Dermis blood vessel endothelial cell (primary cell): ENCODE measurements at places on chromosomes 1 and 21. TPM values are rescaled to one million over a fixed set of nuclear protein-coding genes. Genes with fewer than 3 reads are reported as not detected.
A peak's percentile ranks its signal among the peaks of the same experiment; 100 is the strongest.

DNA sequence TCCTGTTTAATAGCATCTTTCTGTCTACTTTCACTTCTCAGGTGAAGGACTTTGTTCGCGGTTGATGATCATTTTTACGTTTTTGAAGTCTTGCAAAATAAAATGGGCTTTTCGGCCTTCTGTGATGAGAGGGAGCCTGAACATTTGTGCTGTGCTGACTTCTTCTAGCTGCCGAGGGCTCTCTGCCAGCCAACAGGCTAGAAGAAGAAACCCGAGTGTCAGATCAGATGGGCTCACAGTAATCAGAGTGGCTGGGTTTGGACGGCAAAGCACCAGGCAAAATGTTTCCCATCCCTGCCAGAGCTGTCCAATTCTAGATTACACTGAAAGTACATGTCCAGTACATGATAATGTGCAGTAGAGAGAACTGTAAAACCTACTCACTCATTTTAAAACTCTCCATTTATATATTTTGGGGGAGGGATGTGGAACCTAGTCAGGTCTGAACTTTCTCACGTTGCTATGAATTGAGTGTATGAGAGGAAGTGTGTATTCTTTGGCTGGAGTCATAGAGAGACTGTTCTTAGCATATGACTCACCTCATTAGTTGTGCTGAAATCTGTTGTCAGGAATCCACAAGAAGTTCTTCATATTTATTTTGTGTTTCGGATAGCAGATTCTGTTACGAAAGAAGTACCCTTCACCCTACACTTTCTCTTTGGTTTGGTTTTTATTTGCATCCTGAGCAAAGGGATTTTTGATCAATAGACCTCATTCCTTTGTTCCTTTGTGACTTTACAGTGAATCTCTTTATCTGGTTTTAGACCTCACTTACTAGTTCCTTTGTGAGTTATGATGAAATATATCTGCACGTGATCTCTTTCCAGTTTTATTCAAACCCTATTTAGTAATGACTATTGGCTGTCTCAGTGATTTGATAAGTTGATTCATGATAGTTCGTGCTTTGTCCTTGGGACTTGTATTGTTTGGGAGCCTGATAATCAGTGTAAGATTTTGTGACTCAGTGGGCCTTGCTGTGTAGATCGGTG is 4.8 kb downstream of the ATP1A1 start:
- DNase-seq = peak; percentile 95

DNA sequence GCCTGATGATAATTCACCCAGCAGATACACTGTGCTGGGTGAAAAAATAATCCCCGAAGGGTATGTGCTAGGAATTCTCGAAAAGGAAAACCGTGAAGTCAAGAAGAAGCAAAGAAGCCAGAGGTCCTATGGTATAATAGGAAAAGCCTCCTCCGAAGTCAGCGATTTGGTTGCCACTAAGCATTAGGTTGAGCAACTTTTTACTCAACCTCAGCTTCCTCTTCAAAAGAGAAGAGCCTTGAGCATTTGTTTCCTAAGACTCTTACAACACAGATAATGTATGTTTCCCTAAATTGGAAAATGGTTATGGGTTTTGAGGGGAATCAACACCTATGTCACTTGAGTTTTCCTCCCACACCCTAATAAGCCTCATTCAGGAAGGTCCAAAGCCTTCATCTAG is 21.3 kb upstream of the MNDA start:
- no peak for DNase-seq

- DNase-seq = no peak
These were observed 62.6 kb upstream of the COL6A1 start for GRCh38 chr21:45918835-45919447.

- no peak for DNase-seq
These were observed 81.5 kb downstream of the BEND5 start for GRCh38 chr1:48695161-48695560.

DNA sequence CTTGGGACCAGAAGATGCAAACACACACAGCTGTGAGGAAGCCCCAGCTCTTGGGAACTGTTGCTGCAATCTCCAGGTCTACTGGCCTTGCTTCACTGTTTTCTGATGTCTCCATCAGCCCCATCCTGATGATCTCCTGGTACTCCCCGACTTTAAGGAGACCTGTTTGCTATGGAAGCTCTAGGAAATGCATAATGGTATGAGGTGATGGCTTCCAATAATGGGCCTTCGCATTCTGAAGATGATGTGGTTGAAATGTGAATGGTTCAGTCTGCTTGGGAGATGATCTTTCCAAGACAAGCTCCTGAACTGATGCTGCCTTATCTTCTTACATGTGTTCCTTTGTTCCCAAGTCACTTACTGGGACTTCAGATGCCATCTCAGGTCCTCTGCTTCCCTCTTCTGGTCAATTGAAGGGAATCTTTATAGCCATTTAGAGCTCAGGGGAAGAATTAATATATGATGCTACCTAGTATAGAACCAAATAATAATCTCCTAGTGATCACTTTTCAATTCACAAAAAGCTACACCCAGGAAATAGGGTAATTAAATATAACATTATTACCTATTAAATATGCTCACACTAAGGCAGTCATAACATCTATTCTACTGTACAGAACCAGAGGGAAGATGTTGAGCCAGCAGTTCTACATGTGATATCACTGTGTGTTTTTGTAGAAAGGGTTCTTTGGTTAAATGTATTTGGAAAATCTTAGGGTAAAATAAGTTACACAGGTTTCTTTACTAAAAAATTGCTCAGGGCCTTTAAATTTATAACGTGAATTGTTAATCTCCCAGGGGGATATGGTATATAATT is 73.9 kb upstream of the VTCN1 start:
- DNase-seq = peak; percentile 61

DNA sequence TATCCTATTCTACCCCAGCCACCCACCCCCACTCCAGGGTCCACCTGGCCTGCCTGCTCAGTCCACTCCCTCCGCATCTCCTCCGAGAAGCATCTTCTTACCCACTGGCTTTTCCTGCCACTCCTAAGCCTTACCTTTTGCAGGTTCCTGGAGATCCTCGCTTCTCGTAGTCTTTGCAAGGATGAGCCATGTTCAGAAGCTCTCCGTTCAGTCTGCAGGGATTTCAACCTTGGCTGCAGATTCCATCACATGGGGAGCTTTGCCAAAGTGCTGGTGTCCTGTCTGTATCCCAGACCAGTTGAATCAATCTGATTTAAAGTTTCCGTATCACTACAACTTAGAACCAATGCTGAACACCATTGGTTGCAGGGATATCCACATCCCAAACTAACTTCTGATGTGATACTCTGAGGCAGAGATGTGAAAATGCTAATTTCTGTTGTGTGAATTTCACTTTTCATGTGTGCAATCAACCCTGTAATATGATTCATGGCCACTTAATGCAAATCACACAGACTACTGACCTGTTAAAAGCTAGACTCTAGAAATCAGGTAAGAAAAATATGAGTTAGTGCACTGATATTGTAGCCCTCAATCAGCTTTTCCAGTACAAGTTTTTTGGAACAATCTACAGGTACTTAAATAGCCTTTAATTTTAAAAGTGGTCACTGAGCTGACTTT is 61.9 kb downstream of the CAPN2 start:
- DNase-seq = no peak

DNA sequence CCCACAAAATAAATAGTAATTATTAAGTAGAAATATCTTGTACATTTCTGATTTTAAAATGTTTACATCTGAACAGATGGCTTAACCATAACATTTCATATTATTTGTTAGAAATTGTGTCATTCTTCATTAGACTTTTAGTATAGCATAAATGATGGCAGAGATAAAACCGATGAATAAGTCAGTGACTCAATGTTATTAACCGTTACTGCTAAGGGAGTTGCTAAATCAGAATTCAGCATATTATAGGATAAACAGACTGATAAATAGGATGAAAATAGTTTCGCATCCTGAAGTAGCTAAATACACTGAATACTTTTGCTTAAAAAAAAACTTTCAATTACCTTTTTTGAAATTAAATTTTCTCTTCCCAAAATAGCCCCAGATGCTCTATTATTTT is 610.6 kb upstream of the ZP4 start:
- DNase-seq = no peak

DNA sequence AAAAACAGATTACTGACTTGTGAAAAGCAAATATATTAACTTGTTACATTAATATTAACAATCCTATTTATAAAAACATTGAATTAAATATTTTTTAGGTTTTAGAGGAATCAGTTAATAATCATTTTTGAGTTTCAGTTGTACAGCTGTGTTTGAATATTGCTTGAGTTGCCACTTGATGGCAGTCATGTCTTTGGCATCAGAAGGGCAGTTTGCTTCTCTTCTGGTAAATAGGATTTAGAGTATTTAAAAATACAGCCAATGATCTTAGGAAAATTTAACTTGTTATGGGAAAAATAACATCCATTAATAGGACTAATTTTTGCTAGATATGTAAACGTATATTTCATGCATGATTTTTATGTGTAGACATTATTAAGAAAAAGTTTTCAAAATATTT is 234.1 kb downstream of the NCAM2 start:
- peak; percentile 0 for DNase-seq

- DNase-seq = peak; percentile 40
These were observed 23.4 kb upstream of the TDRD10 start for GRCh38 chr1:154478639-154479038.

GRCh38 chr1:41446851-41447610 is 37.5 kb downstream of the EDN2 start:
- no peak for DNase-seq

- DNase-seq = no peak
These were observed 305 bp upstream of the RPS6KC1 start for GRCh38 chr1:213050745-213051126.

GRCh38 chr1:186557147-186557777 is 96.3 kb upstream of the PDC start:
- no peak for DNase-seq

DNA sequence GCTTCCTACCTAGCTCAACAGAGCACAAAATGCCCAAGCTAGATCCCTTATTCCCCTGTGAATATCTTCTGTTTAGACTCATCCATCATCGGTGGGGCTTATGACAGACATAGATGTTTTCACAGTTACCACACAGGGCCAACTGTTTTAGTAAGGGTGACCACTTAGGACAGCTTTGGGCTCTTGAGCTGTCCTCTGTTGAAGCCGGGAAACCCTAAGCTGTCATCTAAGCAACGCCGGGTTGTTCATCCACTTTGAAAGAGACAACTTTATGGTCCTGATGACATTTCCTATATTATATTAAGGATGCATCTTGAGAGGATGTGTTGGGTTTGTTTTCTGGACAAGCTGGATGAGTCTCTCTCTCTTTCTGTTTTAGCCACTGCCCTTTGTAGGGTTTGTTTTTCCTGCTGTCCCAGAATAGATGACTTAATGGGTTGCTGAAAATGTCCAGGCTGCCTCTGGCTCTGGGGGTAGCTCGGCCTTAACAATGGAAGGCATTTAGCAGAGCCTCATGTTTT is 110.5 kb upstream of the UBE2U start:
- no peak for DNase-seq

DNA sequence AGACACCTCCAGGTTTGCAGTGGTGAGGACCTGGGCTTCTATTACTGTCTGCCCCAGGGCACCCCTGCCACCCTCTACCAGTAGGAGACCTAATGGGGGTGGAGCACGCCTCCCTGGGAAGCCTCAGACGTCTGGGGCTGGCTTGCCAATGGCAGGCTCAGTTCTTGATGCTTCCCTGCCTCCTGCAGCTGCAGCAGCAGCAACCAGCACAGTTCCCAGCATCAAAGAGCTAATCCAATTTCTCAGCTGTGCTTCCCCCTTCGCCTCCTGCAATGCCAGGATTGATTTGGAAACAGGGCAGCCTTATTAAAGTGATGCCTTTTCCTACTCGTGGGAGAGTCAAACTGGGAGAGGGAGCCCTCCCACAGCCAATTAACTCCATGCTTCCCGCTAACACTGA is 8.2 kb downstream of the SYT2 start:
- DNase-seq = no peak

DNA sequence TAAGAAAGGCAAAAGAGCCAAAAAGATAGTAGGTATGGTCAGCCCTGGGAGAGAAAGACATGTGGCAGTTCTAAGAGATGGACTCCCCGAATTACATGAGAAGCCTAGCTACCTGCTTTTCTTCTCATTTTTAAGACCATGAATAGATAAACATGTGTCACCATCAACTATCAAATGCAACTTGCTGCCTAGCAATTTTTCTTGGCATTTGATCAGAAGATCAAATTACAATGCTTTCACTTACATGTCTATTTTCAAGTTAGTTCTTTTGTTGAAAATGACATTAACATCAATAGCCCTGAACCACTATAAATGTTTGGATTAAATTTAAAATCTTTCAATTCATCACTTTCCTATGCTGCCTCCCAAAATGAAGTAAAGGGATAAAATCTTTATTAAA is 212.3 kb downstream of the HHIPL2 start:
- no peak for DNase-seq

- no peak for DNase-seq
These were observed 6.6 kb downstream of the FMO1 start for GRCh38 chr1:171254859-171255258.

DNA sequence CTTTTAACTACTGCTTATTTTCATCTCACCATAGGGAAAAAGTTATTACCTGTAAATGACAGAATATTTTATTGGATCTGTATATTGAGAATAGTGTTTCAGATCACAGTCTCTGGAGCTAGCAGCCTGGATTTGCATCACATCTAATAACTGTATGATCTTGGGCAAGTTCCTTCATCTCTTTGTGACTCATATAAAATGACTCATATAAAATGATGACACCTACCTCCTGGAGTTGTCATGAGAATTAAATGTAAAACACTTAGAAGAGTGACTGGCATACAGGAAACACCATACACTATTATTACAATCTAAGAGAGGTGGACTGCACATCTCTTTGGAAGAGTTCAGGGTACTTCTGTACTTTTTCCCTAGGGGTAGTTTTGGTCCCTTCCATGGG is 421.3 kb downstream of the NEGR1 start:
- DNase-seq = no peak

- DNase-seq = peak; percentile 42
These were observed 12.0 kb downstream of the OR2M4 start for GRCh38 chr1:248243204-248243603.

DNA sequence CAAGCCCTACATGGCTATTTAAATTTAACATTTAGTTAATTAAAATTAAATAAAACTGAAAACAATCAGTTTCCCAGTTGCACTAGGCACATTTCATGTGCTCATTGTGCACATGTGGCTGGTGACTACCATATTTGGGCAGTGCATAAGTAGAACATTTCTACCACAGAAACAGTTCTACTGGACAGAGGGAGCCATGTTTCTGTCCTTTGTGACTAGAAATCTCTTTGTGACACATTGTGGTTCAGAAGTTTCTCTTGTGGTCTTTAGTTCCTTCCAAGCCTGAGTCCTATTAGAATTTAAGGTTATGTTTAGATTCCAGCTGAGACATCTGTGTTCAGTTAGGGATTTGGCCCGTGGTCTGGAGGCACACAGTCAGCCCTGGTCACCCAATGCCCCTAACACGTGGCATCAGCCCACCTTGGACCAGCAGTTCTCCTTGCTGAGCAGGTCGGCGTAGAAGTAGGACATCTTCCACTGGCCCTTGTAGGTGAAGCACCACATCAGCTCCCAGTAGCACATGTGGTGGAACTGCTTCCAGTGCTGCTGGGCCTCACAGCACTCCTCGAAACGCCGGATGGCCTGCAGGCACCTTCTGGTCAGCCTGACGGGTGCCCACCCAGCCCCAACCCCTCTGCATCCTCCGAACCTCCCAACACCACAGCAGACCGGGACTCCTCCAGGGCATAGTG is 29.1 kb downstream of the TTC39A start:
- DNase-seq = no peak

The TMEM234 gene
- 9.2 and 12.3 TPM in 2 replicates for total RNA-seq

The LYPD8 gene
- 0.17 and 0.23 TPM in 2 replicates for total RNA-seq

The NHLH1 gene
- under 0.01 and 0.05 TPM in 2 replicates for total RNA-seq

The KISS1 gene
- 0.14 TPM in 1 of 2 replicates, not detected in the other for total RNA-seq

The UTP11 gene
- total RNA-seq = 47.0 and 47.5 TPM in 2 replicates

The OR2M3 gene
- not detected in 2 replicates for total RNA-seq
